Neural progenitor cell (in vitro differentiated cells): ENCODE measurements at places on chromosomes 3 and 15. TPM values are rescaled to one million over a fixed set of nuclear protein-coding genes. Genes with fewer than 3 reads are reported as not detected.

- no peak for DNase-seq
Observed at GRCh38 chr3:128550113-128550440, 57.1 kb upstream of the GATA2 start.

DNA sequence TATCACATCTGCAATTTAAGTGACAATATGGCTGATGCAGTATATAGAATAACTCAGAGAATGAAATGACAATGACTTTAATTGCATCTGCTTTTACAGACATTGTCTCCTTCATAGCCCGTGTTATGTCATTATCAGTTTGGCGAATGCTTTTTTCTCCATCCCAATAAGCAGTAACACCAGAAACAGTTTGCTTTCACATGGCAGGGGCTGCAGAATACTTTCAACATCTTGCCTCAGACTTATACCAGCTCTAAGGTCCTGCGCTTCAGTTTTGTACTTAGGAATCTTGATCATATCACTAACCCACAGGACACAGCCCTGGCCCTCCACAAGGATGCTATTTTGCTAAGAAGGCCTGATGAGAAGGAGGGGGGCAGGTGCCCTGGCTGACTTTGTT is 49.9 kb upstream of the SPESP1 start:
- DNase-seq: no peak

DNA sequence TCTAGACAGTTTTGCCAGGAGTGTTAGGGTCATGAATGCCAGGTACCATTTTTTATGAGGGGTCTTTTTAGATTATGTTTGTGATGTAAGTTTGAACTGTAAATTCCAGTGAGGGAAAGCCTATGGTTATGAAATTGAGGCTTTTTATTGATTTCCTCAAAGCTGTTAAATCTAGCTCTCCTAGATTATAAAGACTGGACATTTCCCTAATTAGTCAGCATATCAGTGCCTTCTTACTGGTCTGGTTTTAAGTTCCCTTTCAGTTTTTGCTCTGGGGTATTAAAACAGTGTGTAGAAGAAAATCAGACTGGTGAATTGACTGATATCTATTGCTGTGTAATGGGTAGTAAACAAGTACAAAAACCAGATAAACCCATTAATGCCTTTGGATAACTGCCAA is 39.2 kb downstream of the LRRC49 start:
- no peak for DNase-seq

The SPESP1 gene
- not detected in 2 replicates for total RNA-seq

DNA sequence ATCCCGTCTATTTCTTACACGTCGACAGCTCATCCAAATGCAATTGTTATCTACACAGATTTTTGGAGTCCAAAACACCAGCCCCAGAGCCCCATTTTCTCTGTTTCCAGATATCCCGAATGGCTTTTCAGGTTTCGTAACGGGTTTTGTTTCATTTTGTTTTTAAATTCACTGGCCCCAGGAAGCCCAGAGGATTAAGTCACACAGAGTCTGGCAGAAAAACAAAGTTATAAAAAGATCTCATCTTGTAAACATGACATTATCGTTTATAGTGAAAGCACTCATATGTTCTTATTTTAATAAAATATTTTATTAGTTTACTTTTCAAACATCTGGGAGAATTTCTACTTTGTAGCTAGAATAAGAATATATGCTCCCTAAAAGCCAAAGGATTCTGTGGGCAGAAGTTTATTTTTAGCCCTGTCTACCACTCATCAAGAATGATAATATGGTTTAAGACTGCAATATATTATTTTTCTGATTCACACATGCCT is 149.3 kb upstream of the SLC2A2 start:
- no peak for DNase-seq

GRCh38 chr15:75452865-75453702 is 1.6 kb upstream of the SIN3A start:
- DNase-seq: peak; percentile 81

GRCh38 chr3:113847664-113848461 is 9.3 kb downstream of the GRAMD1C start:
- no peak for DNase-seq
